ENCODE measurements at places on chromosomes 3 and 15.
A peak's percentile ranks its signal among the peaks of the same experiment; 100 is the strongest.

- no peak for DNase-seq
Measured at GRCh38 chr3:32443478-32443877, 51.8 kb downstream of the CMTM7 start.

GRCh38 chr3:137131081-137131480, 173.3 kb downstream of the IL20RB start:
- DNase-seq: no peak

DNA sequence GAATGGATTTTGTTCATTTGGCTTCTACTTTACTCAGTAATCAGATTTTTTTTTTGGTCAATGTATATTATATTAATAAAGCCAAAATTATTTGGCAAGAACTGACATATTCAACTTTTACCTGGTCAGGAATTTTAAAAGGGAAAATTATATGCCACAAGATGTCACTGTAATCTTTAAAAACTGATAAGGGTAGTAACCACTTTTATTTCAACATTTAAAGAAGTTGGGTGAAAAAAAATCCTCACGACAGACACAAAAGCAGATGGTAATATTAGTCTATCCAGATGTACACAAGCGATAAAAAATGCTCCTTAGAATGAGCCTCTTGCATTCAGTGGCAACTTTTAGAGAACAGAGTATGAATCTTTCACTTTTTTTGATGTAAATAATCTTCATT, 101.9 kb downstream of the SERPINI1 start:
- DNase-seq: no peak

DNA sequence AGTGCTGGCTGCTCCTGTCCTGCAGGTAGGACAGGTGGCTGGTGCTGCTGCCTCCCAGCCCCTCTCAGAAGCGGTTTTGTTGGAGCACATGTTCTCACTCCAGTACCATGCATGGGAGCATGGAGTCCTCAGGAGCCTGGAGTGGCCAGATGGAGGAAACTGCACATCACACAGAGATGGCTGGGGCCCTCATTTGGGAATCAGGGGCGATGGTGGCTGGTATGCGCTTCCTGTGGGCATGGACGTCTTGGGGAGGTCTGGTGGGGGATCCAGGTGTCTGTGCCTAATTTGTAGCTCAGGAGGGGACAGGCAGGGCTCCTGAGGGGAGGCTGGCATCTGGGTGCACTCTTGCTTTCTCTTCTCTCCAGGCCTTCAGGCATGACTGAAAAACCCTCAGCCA, 168.2 kb downstream of the KLF13 start:
- no peak for DNase-seq

GRCh38 chr3:50194128-50194902, 2.9 kb downstream of the GNAT1 start:
- DNase-seq: peak; percentile 88

GRCh38 chr15:44734839-44735481, 1.4 kb upstream of the TRIM69 start:
- DNase-seq: peak; percentile 32

DNA sequence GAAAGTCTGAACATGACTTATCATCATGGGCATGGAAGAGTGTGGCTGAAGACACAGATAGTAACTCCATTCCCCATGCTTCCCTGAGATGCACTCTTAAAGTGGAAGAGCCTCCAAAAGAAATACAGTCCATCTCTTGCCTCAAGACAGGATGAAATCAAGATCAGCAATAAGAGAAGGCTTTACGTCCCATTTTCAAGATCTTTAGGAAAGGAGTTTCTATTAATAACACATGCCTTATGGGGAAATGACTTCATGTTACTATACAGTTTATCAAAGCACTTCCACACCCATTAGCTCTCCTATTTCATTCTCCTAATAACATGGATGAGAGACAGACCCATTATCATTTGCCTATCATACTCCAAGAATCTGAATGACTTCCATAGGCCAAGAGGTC, 6.1 kb upstream of the KBTBD12 start:
- no peak for DNase-seq

GRCh38 chr15:69518806-69519205, 66.2 kb downstream of the RPLP1 start:
- no peak for DNase-seq

- DNase-seq: no peak
Measured at GRCh38 chr3:59655418-59656015, 605.7 kb upstream of the CFAP20DC start.

DNA sequence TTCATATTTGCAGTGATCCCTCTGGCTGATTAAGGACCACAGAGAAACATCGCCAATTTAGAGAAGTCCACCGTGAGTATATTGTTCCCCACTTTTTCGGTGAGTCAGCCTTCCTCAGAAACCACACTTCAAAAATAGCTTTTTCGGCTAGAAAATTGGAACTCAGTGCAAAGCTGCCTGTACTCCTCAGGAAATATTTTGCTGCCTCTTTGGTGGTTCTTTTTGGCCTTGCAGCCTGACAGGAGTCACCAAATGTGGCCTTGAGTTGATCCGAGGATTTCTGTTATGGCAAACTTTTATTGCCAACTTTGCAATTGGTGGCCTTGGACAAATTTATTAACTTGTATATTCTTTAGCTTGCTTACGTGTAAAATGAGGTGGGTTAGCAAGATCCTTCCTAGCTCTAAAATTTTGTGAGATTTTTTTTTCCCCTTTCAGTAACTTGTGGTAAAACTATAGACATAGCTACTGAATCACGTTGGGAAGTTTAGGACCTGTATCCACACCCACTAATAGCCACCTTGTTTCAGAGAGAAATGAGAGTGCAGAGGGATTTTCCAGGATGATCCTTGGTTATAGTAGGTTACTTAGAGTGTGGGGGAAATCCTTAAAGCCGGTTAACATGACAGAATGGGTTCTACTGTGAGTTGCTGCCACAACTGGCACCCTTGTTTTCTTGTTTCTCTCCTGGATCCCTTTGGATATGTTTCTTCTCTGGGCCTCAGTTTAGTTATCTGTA, 9.9 kb downstream of the ARL6IP5 start:
- DNase-seq: no peak

GRCh38 chr3:278300-279064, 81.9 kb downstream of the CHL1 start:
- no peak for DNase-seq

GRCh38 chr3:116442331-116443021, 2.8 kb downstream of the LSAMP start:
- DNase-seq: no peak

- no peak for DNase-seq
Measured at GRCh38 chr3:128222796-128223385, 69.6 kb downstream of the EEFSEC start.
